Breast epithelium (tissue), 4 donors: ENCODE measurements at places on chromosomes 4 and X.

GRCh38 chr4:4289055-4289454 lies 899 bp downstream of the LYAR start:
- no peak for DNase-seq
- peaks cover 16% of the 10 kb centered on the region for H3K4me1 ChIP-seq
- H3K4me3 ChIP-seq = peak overlapping the region; percentile 90
- H3K27me3 ChIP-seq = no peaks in the 10 kb centered on the region
- H3K36me3 ChIP-seq = no peaks in the 10 kb centered on the region

- DNase-seq = no peak
- H3K27ac ChIP-seq = no peak overlapping the region
- H3K4me3 ChIP-seq = no peak overlapping the region
- H3K4me1 ChIP-seq = no peaks in the 10 kb centered on the region
Measured at GRCh38 chrX:115949900-115950822, 220.4 kb upstream of the AGTR2 start.

DNA sequence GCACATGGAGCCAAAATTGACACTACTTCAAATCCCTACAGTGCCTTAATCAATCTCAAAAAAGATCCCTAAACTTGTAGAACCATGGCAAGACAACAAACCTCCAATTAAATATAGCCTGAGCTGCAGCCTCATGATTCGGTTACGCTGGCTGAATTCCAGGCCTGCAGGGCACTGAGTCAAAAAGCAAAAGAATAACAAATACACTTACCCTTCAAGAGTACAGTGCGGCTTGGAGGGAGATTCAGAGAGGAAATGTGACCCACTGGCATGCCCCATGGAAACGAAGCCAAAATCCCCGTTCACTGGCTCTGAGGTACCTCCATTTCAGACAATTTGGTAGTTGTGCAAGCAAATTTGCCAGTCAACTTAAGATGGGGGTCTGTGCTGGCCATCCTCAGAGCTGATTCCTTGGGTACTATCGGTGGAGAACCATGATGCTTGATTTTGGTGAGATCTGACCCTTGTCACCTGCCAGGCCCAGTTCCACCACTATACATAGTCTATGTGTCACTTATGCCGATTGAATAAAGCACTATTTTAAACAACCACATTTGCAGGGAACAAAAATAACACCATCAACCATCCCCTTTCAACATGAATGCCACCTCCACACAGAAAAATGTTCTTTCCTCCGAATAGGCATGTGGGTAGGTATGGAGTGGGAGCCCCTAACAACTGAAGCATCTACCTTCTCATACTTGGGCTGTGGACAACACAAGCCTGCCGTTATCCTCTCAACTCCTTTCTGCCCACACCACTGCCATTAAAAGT lies 2.1 kb downstream of the C4orf54 start:
- no peak overlapping the region for H3K27ac ChIP-seq
- H3K36me3 ChIP-seq = no peaks in the 10 kb centered on the region
- no peak overlapping the region for H3K4me3 ChIP-seq
- H3K4me1 ChIP-seq = no peaks in the 10 kb centered on the region

GRCh38 chr4:184000457-184001396 lies 95.6 kb downstream of the STOX2 start:
- H3K36me3 ChIP-seq = no peaks in the 10 kb centered on the region
- H3K27ac ChIP-seq = no peak overlapping the region
- no peak for DNase-seq
- no peaks in the 10 kb centered on the region for H3K4me1 ChIP-seq
